ENCODE measurements at places on chromosomes 1 and 21. TPM values are rescaled to one million over a fixed set of nuclear protein-coding genes. Genes with fewer than 3 reads are reported as not detected.

- no peaks in the 10 kb centered on the region for H3K36me3 ChIP-seq
- no peak for DNase-seq
- H3K4me1 ChIP-seq: no peaks in the 10 kb centered on the region
- H3K27ac ChIP-seq: no peak overlapping the region
- H3K4me3 ChIP-seq: no peak overlapping the region
Measured at GRCh38 chr1:244780311-244780710, 55.1 kb upstream of the COX20 start.

- no peaks in the 10 kb centered on the region for H3K4me1 ChIP-seq
- H3K36me3 ChIP-seq: no peaks in the 10 kb centered on the region
- no peak overlapping the region for H3K4me3 ChIP-seq
- H3K27ac ChIP-seq: no peak overlapping the region
Measured at GRCh38 chr1:185400052-185400451, 83.0 kb upstream of the IVNS1ABP start.

GRCh38 chr21:27329255-27329851 is 362.5 kb upstream of the ADAMTS5 start:
- no peaks in the 10 kb centered on the region for H3K4me1 ChIP-seq
- no peak overlapping the region for H3K4me3 ChIP-seq
- H3K27me3 ChIP-seq: no peaks in the 10 kb centered on the region

LCE1C gene
- total RNA-seq: not detected

GRCh38 chr21:34715518-34715917 is 46.7 kb downstream of the CLIC6 start:
- no peak overlapping the region for H3K4me3 ChIP-seq
- H3K27ac ChIP-seq: no peak overlapping the region
- no peak for DNase-seq
- no peaks in the 10 kb centered on the region for H3K27me3 ChIP-seq
- H3K4me1 ChIP-seq: no peaks in the 10 kb centered on the region

DNA sequence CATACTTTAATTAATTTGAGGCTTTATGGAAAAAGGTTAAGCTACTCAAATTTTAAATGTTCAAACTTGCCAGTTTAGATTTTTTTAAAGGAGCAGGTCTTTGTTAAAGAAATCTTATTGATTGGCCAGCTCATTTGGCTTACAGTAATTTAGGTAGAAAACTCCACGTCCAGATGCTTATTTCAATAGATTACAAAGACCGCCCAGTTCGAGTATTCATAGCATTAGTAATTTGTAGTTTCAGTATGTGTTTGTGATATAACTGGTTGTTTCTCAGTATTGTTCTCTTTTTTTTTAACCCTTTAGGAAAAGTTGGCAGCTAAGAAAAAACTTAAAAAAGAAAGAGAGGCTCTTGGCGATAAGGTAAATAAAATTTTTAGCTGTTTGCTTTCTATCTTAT is 1.6 kb downstream of the RPF1 start:
- H3K4me1 ChIP-seq: peaks cover 3% of the 10 kb centered on the region
- H3K4me3 ChIP-seq: no peak overlapping the region
- H3K27ac ChIP-seq: no peak overlapping the region
- peaks cover 5% of the 10 kb centered on the region for H3K36me3 ChIP-seq
- H3K27me3 ChIP-seq: peaks cover 2% of the 10 kb centered on the region

GRCh38 chr1:231460614-231461013 is 38.5 kb upstream of the EGLN1 start:
- H3K27ac ChIP-seq: no peak overlapping the region
- no peaks in the 10 kb centered on the region for H3K36me3 ChIP-seq
- no peaks in the 10 kb centered on the region for H3K27me3 ChIP-seq
- no peak for DNase-seq
- H3K4me1 ChIP-seq: no peaks in the 10 kb centered on the region
- H3K4me3 ChIP-seq: no peak overlapping the region

DNA sequence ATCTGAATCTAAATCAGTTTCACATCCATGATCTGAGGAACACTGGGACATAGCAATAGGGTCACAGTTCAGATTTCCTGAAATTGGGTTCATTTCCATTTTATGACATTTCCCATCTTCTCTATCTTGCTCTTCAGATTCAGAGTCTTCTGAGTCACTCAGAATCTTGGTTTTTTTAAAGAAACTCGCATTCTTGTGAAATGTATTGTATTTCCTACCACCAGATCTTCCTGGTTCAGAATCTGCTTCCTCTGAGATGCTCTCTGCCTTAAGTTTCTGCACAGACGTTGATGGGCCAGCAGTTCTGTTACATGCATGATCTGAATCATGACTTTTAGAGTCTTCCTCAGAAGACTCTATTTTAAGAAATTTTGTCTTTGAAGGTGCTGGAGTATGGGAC is 15.5 kb upstream of the PSMG1 start:
- no peak overlapping the region for H3K27ac ChIP-seq
- no peaks in the 10 kb centered on the region for H3K36me3 ChIP-seq
- H3K4me1 ChIP-seq: no peaks in the 10 kb centered on the region
- no peak for DNase-seq
- no peaks in the 10 kb centered on the region for H3K27me3 ChIP-seq

GBP7 gene
- total RNA-seq: not detected

DNA sequence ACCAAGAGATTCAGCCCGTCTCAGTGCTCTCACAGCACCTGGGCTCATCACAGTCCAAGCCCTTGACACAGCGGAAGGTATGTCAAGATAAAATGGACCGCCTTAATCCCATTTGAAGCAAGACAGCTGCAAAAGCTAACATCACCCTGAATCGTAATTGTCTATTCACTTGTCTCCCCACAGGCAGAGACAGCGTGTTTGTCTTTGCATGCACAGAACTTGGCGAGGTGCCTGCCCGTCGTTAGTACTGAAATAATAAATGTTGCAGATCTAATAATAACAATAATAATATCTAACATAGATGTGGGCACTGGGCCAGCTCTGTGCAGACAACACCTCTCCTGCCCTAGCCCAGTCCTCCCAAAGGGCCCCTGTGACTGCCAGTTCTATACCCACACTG is 271.7 kb downstream of the NPHP4 start:
- no peak overlapping the region for H3K27ac ChIP-seq
- DNase-seq: no peak
- no peaks in the 10 kb centered on the region for H3K27me3 ChIP-seq

- no peaks in the 10 kb centered on the region for H3K36me3 ChIP-seq
- H3K4me3 ChIP-seq: no peak overlapping the region
Measured at GRCh38 chr1:245598524-245599305, 443.9 kb downstream of the KIF26B start.

FYB2 gene
- 7.8 TPM for total RNA-seq

GRCh38 chr1:235979716-235980333 is 85.1 kb downstream of the NID1 start:
- DNase-seq: no peak
- no peaks in the 10 kb centered on the region for H3K27me3 ChIP-seq
- no peaks in the 10 kb centered on the region for H3K4me1 ChIP-seq
- peaks cover 15% of the 10 kb centered on the region for H3K36me3 ChIP-seq

DNA sequence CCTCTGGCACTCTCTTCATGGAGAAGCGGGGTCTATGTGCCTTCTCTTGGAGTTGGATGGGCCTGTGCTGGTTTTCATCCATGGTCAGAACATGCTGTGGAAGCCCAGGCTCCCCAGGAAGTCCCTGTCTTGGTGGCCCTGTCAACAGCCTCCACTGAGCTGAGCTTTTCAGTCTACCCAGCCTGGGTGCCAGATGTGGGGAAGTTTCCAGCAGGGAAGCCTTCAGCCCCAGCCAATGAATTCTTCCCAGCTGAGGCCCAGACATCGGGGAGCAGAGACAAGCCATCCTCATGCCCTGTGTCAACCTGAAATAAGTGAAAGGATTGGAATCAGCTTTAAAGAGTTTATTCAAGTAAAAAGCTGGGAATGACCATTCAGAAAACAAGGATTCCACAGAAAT is 75.1 kb upstream of the PGBD5 start:
- H3K27me3 ChIP-seq: no peaks in the 10 kb centered on the region
- H3K36me3 ChIP-seq: no peaks in the 10 kb centered on the region
- no peak overlapping the region for H3K27ac ChIP-seq
- DNase-seq: no peak
- no peak overlapping the region for H3K4me3 ChIP-seq
- H3K4me1 ChIP-seq: no peaks in the 10 kb centered on the region

RPE65 gene
- total RNA-seq: 0.57 TPM

A3GALT2 gene
- not detected for total RNA-seq

All from prostate gland (tissue), 2 donors.